ENCODE measurements at places on chromosomes 6 and 20. TPM values are rescaled to one million over a fixed set of nuclear protein-coding genes. Genes with fewer than 3 reads are reported as not detected.

- no peak for DNase-seq
Observed at GRCh38 chr20:2307136-2307535, 11.3 kb downstream of the TGM3 start.

GRCh38 chr20:17663040-17663399 is 19.0 kb downstream of the RRBP1 start:
- no peak for DNase-seq

- DNase-seq: no peak
Observed at GRCh38 chr20:50341880-50342637, 151.4 kb downstream of the CEBPB start.

GRCh38 chr20:44370639-44371218 is 15.2 kb downstream of the HNF4A start:
- DNase-seq: no peak

- DNase-seq: peak; percentile 68
Observed at GRCh38 chr6:149895048-149895590, 2.8 kb downstream of the RAET1E start.

DNA sequence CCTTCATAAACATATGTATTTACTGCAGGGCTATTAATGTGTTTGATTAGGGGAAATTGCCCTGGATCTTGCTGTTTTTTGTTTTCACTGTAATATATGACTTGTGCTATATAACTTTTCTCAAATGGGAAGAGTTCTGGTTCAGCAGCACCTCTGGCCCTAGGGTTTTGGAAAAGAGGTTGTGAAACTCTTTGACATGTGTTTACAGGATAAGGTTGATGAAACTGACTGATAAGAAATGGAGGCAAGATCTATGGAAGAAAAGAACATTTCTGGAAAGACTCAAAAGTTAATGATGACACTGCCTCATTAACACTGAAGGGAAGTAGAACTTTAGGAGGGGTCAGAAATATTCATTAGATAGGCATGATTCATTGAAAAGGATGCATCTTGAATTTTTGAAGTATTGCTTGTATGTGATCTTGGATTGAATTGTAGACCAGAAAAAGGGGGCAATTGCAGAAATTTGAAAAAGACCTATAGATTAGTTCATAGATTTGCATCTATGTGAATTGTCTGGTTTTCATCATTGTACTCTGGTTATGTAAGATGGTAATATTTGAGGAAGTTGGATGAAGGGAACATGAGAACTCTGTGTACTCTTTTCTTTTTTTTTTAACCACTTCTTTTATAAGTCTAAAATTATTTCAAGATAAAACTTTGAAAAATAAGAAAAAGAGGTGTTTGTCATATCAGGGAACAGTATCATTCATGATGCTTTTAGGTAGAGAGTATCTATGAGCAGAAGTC is 54.0 kb downstream of the UTRN start:
- no peak for DNase-seq

GRCh38 chr6:170212051-170212756 is 78.7 kb downstream of the DLL1 start:
- no peak for DNase-seq

DNA sequence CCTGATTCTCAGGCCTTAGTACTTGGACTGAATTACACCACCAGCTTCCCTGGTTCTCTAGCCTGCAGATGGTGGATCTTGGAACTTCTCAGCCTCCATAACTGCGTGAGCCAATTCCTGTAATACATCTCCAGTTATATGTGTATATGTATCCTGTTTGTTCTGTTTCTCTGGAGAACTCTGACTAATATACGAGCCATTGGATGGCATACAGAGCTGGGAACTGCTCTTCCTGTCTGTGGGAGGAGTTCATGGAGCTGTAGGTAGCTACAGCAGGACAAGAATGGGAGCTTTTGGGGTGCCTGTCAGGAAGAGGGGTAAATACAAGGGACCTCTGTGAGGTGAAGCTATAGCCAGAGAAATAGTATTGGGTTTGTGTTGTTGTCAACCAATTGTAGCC is 41.2 kb downstream of the TMEM14A start:
- DNase-seq: peak; percentile 49

GRCh38 chr6:145947108-145947720 is 16.9 kb downstream of the SHPRH start:
- no peak for DNase-seq

- DNase-seq: peak; percentile 44
Observed at GRCh38 chr6:112253841-112254816, at the start of gene LAMA4. TSS of gene LAMA4 (minus strand) at chr6:112254567. CDS start at chr6:112254150, 417 bp downstream.

GRCh38 chr20:51016521-51016920 is 6.4 kb downstream of the KCNG1 start:
- DNase-seq: no peak

DNA sequence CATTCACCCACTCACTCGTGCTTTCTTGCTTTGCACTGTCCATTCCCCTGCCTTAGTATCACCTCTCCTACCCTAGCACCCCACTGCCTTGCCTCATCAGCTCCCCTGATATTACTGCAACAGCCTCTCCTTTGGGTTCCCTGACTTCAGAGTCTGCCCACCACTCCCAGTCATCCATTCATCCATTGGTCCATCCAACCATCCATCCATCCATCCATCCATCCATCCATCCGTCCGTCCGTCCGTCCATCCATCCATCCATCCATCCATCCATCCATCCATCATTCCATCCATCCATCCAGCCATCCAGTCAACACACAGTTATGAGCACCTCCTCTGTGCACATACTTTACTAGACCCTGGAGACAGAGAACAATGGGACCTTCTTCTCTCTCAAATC is 22.9 kb upstream of the FAM83D start:
- no peak for DNase-seq

GRCh38 chr6:11810039-11810541 is 31.5 kb upstream of the ADTRP start:
- peak; percentile 76 for DNase-seq

GRCh38 chr6:85516168-85516567 is 66.3 kb downstream of the NT5E start:
- peak; percentile 26 for DNase-seq

DNA sequence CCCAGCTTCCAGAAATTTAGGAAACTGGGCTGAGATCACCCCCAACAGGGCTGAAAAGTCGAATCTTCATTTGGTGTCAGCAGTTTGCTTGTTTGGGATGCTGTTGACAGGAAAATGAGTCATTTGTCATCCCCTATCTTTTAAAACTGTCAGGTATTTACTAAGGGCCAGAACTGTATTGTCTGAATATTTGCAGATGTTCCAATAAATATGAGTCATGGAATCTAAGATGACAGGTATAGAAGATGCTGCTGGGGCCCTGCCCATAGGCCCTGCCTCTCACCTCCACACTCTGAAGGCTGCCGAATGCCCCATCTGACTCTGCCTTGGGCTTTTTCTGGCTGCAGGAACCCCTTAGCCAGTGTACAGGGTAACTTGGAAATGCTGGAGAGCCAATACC is 3.9 kb downstream of the ETV7 start:
- no peak for DNase-seq

DNA sequence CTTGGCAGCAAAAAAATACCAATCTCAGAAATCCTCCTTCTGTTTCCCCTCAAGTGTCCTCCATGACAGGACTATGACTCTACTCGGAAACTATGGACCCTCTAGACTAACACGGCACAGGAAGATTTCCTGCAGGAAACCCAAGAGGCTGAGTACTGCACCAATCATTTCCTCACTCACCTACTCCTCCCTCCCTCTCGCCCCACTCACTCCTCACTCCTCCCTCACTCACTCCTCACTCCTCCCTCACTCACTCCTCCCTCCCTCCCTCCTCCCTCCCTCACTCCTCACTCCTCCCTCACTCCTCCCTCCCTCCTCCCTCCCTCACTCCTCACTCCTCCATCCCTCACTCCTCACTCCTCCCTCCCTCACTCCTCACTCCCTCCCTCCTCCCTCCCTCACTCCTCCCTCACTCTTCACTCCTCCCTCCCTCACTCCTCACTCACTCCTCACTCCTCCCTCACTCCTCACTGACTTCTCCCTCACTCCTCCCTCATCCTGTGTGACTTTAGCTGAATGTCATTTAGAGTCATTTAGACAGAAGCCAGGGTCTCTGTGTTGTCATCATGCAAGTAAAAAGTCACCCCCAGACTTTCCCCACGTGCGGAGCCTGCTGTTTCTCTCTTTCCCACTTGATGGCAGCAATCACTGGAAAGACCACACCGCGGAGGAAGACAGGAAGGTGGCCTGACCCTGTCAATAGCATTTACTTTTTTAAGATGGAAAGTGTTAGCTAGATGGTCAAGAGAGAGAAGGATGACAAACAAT is 226.8 kb upstream of the PDE10A start:
- DNase-seq: peak; percentile 49

DNA sequence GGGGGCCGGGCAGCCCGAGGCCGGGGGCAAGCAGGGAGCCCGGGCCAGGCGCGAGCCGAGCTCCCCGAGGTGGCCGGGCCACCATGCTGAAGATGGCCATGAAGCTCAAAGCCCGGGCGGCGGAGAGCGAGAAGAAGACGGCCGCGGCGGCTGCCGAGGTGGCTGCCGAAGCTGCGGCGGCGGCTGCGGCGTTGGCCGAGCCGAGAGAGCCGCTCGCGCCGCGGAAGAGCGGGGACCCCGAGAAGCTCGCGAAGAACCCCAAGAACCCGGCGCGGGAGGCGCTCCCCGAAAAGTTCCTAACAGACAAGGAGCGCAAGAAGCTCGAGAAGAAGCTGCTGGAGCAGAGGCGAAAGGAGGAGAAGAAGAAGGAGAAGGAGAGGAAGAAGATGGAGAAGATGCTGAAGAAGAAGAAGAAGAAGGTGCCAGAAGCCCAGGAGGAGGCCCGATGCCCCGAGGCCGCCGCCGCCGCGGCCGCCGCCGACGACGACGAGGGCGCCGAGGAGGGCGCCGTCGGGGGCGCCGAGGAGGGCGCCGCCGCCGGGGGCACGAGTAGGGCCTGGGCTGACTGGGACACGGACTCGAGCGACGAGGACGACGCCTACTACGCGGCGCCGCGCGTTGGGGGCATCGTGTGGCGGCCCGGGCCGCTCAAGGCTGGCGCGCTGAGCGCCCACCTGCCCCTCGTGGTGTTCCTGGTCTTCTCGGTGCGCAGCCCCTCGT is 37.4 kb downstream of the GNAS start:
- DNase-seq: no peak

- DNase-seq: no peak
Observed at GRCh38 chr6:55557146-55557545, 21.8 kb downstream of the HMGCLL1 start.

- no peak for DNase-seq
Observed at GRCh38 chr6:144695858-144696533, 410.9 kb downstream of the UTRN start.

GRCh38 chr6:50091641-50092040 is 41.9 kb upstream of the DEFB112 start:
- peak; percentile 76 for DNase-seq

DNA sequence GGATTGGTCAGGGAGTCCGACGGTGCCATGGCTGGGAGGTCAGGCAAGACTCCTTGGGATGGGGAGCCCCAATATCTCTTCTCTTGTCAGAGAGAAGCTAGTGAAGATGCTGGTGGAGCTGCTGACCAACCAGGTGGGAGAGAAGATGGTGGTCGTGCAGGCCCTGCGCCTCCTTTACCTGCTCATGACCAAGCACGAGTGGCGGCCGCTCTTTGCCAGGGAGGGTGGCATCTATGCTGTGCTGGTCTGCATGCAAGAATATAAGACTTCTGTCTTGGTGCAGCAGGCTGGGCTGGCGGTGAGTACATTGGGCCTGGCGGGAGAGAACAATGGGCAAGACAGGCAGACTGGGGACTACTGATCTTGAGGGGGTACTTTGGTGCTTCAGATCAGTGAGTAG is 10.9 kb downstream of the CUL9 start:
- no peak for DNase-seq

- DNase-seq: no peak
Observed at GRCh38 chr6:33658982-33659689, 38.0 kb downstream of the ITPR3 start.

- DNase-seq: no peak
Observed at GRCh38 chr6:116396441-116396840, 25.7 kb downstream of the DSE start.

- DNase-seq: peak; percentile 51
Observed at GRCh38 chr6:72699159-72699558, 77.3 kb downstream of the KCNQ5 start.

DNA sequence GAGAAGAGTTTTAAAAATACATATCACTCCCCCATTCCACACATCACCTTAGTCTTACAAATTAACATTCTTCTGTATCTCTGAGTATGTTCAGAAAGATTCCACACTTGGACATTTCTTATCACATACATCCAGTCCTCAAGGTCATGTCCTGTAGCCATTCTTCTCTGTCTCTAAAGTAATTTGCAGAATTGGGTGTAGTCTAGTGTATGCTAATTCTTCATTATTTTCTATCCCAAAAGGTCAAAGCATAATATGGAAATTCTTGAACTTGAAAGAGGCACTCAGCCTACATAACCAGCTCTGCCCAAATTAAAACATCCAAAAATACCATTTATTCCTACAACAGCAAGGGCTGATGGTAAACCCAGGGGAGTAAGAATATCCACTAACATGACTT is 286.0 kb downstream of the HAO1 start:
- DNase-seq: no peak

- no peak for DNase-seq
Observed at GRCh38 chr20:2984028-2984501, 59.4 kb upstream of the GNRH2 start.

GRCh38 chr20:43983904-43984361 is 69.3 kb downstream of the TOX2 start:
- DNase-seq: no peak

- DNase-seq: no peak
Observed at GRCh38 chr20:64232794-64233193, 22.8 kb upstream of the PCMTD2 start.

DNA sequence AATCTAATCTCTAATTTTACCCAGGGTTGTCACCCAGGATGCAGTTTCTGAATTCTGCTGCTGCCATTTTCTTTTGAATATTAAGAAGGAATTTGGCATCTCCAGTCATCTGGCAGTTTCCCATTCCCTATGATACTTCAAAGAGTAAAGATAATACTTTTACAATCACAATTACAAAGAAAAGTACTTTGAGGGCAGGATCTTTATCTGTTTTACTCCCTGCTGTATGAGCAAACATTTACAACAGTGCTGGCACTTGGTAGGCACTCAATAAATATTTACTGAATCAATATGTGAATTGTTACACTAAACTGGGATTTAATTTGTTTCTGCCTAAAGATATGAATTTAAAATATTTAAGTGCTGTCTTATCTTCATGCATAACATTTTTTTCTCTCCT is 224.9 kb downstream of the EPHA7 start:
- no peak for DNase-seq

Gene ENPP4
- 1.9 TPM for total RNA-seq

Gene SAMD10
- total RNA-seq: 1.2 TPM

Gene TP53INP2
- total RNA-seq: 2.2 TPM

Gene PKIB
- total RNA-seq: 0.57 TPM

Gene TSBP1
- total RNA-seq: not detected

Gene KCNK16
- total RNA-seq: not detected

Gene PARD6B
- total RNA-seq: 0.06 TPM

Gene MYH7B
- 0.06 TPM for total RNA-seq

Gene ZBTB9
- 5.5 TPM for total RNA-seq

Gene AVP
- not detected for total RNA-seq

Gene DPPA5
- not detected for total RNA-seq

Gene LIN28B
- not detected for total RNA-seq

Gene DCDC2
- total RNA-seq: not detected

Measured in LHCN-M2 (cell line).